Fibroblast of skin of back (primary cell): ENCODE measurements at places on chromosomes 12 and 14.

DNA sequence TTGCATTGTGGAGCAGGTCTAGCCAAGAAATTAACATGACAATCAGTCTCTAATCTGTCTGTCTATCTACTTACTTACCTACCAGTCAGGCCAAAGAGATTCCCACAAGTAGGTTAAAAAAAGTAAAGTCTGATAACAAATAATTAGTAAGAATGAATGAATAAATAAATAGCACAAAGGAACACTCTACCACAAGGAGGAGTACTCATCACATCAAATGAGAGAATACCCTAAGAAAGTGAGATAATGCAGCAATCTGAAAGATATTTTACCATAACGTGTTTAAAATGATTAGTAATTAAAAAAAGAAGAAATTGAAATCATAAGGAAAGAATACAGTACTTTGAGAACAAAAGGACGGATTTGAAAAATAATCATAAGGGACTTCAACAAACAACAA lies 187.2 kb downstream of the SYNE2 start:
- DNase-seq: peak; percentile 6

DNA sequence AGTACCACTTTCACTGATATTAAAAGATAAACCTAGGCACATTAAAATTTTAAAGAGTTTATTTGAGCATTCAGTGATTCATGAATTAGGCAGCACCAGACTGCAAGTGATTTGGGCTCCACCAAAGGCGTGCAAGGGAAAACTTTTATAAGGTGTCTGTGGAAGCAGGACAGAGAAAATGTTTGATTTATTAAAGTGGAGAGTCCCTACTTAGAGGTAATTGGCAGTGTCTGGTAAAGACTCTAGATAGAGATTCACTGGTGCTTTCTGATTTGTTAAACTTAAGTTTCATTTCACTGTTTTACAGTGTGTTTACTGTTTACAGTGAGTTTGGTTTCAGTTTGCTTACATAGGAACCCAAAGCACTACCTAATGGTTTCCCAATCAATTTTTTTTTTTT lies 72.8 kb downstream of the ANKS1B start:
- no peak for DNase-seq

- no peak for DNase-seq
These were observed 48.3 kb downstream of the STXBP6 start for GRCh38 chr14:25001601-25002000.

GRCh38 chr12:46786774-46787173 lies 39.0 kb downstream of the SLC38A4 start:
- DNase-seq: peak; percentile 95

GRCh38 chr12:116096874-116097273 lies 180.6 kb downstream of the MED13L start:
- DNase-seq: no peak
